ENCODE measurements at places on chromosomes 12 and 14. TPM values are rescaled to one million over a fixed set of nuclear protein-coding genes. Genes with fewer than 3 reads are reported as not detected.

- DNase-seq = no peak
Observed at GRCh38 chr12:132362996-132363660, 33.7 kb upstream of the GALNT9 start.

DNA sequence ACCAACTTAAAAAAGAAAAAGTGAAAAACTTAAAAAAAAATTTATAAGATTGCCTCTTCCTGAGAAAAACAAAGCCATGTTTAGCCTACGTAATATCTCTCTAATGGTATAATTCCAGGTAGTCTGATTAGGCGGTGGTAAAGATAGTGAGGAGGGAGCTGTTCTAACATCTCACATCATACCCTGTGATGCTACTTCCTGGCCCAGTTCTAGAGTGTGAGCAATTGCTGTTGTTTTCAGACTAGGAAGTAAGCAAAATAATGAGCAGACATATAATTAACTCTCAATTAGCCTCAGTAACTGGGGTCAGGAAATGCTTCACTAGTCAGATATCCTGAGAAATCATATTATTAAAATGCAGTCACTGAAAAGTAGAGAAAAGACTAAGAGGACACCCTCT, 113.9 kb downstream of the PHLDA1 start:
- DNase-seq = no peak

Gene RND1
- 1.4 TPM for total RNA-seq

DNA sequence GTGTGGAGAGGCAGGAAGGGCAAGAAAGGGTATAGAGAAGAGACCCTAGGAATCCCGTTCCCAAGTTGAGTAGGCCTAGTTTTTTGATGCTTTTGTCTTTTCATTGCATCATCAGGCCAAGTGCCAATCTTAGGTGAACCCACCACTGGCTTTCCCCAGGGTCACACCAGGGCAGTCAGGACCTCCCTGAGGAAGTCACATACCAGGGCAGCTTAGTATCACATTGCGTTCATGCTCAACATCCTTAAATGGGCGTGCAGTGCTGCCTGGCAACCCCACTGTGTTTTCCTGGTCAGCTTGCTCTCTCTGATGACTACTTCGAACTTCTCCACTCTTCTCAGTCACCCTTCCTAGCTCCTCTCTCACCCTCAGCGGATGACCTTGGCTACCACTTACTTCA, 9.0 kb downstream of the ASIC1 start:
- DNase-seq = no peak

GRCh38 chr12:38399711-38400206, 83.2 kb downstream of the ALG10B start:
- DNase-seq = no peak

Gene MGP
- 56.4 TPM for total RNA-seq

- DNase-seq = no peak
Observed at GRCh38 chr12:113514602-113515001, 42.9 kb upstream of the LHX5 start.

- DNase-seq = no peak
Observed at GRCh38 chr12:49910331-49911212, 6.9 kb upstream of the FAIM2 start.

Gene CPNE6
- total RNA-seq = not detected

GRCh38 chr12:48000878-48001504, 3.3 kb downstream of the COL2A1 start:
- DNase-seq = peak; percentile 10

Gene TMEM117
- total RNA-seq = 2.6 TPM

- no peak for DNase-seq
Observed at GRCh38 chr12:108605000-108605689, 7.3 kb upstream of the TMEM119 start.

Gene SP1
- total RNA-seq = 27.4 TPM
